ENCODE measurements at places on chromosomes 16 and 17.

DNA sequence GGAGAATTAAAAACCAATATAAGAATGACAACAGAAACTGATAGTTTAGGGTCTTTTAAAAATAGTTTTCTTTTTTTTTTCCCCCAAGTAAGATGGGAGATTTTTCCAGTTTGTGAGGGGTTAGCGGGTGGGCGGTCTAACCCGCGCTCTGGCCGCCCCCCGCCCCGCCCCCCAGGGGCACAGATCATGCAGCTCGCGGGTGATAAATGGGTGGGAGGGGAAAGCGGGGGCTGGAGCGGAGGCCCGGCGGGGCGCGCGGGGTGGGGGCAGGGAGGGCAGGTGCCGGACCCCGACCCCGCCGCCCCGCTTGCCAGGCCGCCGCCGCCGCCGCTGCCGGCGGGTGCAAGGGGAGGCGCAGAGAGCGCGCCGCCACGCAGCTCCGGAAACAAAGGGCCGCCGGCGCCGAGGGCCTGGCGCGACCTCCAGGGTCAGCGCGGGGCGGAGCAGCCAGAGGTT lies 60.1 kb upstream of the GSE1 start:
- no peak for DNase-seq

DNA sequence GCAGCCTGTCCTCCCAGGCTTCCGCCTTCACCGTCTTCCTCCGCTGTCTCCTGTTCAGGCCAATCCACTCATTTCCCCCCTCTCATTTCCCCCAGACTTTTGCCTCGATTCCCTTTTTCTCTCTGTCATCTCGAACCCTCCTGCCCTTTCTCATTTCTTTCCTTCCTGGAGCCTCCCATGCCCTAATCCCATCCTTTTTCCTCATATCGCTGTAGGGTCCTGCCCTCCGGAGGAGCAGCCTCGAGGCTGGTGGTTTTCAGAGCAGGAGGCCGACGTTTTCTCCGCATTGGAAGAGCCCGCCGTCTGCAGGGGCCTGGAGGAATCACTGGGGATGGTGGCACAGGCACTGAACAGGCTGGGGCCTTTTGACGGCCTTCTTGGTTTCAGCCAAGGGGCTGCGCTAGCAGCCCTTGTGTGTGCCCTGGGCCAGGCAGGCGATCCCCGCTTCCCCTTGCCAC lies 597 bp downstream of the OVCA2 start:
- no peak for DNase-seq

- no peak for DNase-seq
Measured at GRCh38 chr17:33582661-33583060, 289.6 kb upstream of the ASIC2 start.

DNA sequence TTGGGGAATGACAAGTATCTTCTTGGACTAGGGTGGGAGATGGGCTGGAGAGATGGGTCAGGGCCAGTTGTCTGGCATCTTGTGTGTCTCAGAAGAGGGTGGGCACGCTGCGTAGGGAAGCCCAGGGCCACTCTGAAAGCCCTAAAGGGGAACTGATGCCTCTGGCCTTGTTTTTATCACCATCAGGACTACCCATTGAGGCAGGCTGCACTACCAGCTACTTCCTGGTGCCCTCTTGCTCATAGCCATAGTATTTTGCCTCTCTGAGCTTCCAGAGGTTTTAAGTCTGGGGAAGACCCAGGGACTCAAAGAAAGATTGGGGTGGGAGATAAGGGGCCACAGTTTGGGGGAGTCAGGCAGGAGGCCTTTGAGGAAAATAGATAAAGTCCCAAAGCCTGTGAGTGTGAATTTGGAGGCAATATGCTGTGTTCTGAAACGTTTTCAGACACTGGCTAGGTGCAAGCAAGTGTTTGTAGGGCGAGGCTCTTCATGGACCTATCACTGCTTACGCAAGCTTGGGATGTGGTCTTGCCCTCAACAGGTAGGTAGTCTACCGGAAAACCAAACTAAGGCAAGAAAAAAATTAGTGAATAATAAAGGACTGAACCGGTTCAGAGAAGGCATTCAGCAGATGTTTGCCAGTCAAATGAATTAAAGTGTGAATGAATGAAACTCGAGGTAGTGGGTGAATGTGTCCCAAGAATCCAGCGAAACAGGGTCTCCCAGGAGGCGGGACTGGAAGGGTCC lies 688 bp upstream of the ITGB3 start:
- no peak for DNase-seq

GRCh38 chr17:49555495-49556222 lies 20.0 kb upstream of the NXPH3 start:
- no peak for DNase-seq

GRCh38 chr16:85152414-85153030 lies 40.2 kb upstream of the CIBAR2 start:
- no peak for DNase-seq

Measured in anterior cingulate cortex (tissue), 58 donors.